ENCODE measurements at places on chromosomes 12 and 14.

DNA sequence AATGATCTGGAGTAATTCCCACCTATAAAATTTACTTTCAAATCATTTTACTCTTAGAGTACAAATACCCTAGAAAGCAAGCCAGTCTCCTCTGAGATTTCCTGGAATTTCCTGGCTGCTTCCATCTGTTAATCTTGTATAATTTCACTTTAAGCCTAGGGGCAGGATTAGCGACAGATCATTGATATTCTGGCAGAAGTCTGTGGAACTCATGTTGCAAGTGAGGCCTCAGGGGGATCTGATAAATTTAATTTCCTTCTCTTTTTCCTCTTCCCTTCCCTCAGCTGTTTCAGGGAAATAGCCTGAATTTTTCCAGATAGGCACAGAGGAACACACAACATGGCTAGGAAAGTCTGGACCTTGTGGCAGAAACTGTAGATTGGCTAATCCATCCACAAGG is 5.9 kb upstream of the KRT6A start:
- DNase-seq: no peak

- no peak for DNase-seq
Measured at GRCh38 chr12:98591209-98591608, 2.3 kb upstream of the SLC25A3 start.

- no peak for DNase-seq
Measured at GRCh38 chr12:46442239-46442638, 69.7 kb upstream of the SLC38A2 start.

- no peak for DNase-seq
Measured at GRCh38 chr12:71517145-71517846, 77.7 kb downstream of the LGR5 start.

- no peak for DNase-seq
Measured at GRCh38 chr12:66692170-66692569, 13.3 kb upstream of the GRIP1 start.

DNA sequence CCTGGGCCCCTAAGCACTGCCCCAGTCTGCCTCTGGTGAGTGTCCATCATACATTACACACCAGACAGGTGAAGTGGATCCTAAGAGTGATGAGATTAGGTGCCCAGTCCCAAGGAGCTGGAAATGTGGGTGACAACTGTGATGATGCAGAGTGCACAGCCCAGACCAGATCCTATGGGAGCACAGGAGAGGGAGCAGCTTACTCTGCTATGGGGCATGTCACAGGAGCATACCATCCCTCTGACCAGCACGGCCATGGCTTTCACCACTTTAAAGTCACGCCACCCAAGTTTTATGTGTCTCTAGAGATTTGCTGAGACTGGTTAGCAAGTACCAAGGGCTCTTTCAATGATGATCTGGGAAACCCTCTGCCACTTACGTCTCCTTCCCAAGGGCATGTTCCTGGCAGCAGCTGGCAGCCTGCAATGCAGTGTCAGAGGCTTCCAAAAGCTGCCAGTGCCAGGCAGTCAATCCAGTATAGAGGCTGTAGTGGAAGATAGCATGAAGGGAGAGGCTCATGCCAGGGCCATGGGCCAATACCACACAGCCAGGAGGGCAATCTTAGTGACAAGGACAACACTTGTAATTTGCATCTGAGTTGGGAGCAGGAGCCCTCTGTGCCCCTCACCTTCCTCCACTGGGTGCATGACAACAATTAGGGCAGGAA is 40.2 kb downstream of the STAB2 start:
- no peak for DNase-seq

GRCh38 chr12:63318933-63319332 is 167.9 kb upstream of the AVPR1A start:
- DNase-seq: no peak

GRCh38 chr14:67609642-67610310 is 9.7 kb upstream of the PIGH start:
- no peak for DNase-seq

GRCh38 chr14:30419037-30419436 is 139.9 kb upstream of the G2E3 start:
- DNase-seq: no peak

DNA sequence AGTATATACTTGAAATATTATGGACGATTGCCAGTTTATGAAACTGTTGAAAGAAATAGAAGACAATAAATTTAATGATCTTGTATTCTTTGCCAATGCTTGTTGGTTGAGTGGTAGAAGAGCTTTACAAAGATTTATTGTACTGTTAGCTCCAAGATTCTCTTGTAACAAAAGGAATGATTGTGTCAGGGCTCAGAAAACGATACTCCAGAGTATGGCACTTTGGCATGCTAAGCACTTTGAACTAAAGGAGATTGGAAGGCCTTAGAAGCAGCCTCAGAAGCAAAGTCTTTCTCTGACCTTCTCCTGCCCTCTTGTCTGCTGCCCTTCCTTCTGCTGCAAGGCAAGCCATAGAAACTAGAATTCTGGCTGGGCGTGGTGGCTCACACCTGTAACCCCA is 4.2 kb upstream of the NGDN start:
- no peak for DNase-seq

DNA sequence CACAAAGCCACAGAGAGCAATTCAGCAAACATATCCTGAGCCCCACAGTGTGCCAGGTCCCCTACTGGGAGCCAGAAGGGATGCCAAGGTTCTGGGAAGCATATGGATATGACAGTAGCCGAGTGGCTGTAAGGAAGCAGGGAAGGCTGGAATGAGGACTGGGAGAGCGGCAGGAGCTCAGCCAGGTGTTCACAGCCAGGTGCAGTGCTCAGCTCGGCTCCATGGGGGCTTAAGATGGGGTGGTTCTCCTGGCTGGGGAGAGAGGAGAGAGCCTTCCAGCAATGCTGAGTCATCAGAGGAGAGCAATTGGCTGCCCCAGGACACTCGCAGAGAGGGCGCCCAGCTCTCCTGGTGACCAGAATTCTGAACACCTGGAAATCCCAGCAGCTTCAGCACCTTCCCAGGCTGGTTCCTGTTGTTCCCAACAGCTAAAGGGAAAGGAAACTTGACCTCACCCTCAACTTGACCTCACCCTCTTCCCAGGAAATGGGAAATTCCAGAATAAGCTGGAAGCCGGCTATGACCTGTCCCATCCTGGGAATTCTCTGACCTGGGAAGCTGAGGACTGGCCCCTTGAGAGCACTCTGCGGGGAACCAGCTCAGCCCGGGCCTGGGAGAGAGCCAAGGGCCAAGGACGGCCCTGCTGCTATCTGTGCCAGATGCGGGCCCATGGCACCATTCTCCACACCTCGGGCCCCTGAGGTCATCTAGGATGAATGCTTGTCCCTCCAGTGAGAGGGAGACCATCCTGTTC is 34.6 kb downstream of the SLC6A12 start:
- no peak for DNase-seq

- DNase-seq: no peak
Measured at GRCh38 chr12:127078577-127079350, 1188.2 kb upstream of the TMEM132C start.

DNA sequence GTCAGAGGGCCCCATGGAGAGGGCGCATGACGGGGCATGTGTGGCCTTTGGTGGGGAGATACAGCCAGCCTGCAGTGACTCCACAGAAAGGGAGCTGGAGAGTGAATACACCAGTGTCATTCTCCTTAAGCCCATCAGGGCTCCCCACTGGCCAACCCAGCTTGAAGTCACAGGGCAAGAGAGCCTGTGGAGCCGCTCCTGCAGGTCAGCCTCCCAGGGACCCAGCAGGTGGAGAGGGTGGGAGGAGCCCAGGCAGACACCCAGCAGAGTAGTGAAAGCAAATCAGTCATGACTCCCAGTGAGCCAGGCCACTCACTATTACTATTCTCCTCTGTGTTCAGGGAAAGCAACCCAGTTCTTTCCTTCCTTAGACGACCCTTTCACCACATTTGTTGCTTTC is 110.0 kb upstream of the CPM start:
- no peak for DNase-seq

- no peak for DNase-seq
Measured at GRCh38 chr12:47744005-47744651, 14.6 kb downstream of the RAPGEF3 start.

- DNase-seq: no peak
Measured at GRCh38 chr12:61667676-61668075, 592.5 kb upstream of the USP15 start.

GRCh38 chr12:47277972-47278448 is 198.3 kb upstream of the AMIGO2 start:
- DNase-seq: no peak

DNA sequence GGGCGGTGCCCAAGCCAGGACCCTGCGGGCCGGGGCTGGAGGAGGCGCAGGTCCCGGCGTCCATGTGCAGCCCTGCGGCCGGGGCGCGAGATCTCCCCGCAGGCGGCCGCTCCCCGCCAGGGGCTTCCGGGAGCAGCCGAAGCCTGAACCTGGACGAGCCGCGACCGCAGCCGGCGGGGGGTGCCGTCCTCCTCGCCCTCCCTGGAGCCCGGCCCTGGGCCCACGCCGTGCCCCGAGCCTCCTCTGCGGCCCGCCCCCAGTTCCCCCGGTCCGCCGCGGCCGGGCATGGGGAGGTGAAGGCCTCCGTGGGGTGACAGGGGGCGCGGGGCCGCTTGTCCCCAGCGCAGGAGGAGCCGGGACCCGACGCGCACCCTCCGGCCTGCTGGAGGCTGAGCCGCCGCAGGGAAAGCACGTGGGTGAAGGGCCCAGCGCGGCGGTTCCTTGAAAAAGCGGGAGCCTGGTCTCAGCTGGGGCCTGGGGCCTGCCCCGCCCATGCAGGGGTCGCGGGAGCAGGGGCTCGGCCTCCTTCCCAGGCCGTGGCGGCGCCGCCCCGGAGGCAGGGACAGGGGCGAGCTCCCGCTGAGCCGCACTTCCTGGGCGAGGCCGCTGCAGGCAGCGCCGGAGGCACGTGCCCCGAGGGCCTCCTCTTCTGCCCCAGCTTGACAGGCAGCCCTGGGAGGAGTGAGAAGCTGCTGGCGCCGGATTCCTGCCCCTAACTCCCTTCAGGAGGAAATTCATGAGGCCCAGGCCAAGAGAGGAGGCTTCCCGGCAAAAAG is 55.6 kb upstream of the PPP2R5C start:
- DNase-seq: peak; percentile 82

DNA sequence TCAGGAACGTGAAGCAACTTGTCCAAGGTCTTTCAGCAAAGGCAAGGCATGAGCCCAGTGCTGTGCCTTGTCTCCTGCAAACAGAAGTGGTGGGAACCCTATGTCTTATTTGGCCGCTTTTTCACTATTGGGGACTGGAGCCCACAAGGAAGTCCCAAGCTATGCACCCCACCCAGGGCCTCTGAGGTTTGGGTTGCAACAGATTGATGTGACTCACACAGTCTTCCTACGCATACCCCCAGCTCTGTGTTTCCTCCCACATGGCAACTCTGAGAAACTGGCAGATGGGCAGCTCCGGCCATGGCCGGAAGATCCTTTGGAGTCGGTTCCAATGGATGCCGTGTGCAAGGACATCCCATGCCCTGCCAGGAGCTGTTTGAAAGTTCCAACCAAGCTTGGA is 28.3 kb upstream of the CMKLR1 start:
- DNase-seq: no peak

DNA sequence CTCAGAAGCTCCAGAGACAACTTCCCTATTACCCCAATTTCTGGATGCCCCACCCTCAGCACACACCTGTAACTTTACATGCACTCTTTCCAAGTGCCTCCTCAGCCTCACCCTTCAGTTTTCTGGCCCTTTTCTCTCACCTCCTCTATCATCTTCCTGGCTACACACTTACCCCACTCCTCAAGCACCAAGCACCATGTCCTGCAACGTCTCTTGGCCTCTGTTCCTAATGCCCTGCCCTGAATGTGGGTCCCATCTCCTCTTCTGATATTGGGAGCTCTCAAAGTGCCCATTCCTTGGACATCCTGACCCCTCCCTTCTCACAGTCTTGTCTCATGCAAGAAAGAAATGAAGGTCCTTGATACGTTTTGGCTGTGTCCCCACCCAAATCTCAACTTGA is 1.2 kb downstream of the KRT72 start:
- DNase-seq: no peak

DNA sequence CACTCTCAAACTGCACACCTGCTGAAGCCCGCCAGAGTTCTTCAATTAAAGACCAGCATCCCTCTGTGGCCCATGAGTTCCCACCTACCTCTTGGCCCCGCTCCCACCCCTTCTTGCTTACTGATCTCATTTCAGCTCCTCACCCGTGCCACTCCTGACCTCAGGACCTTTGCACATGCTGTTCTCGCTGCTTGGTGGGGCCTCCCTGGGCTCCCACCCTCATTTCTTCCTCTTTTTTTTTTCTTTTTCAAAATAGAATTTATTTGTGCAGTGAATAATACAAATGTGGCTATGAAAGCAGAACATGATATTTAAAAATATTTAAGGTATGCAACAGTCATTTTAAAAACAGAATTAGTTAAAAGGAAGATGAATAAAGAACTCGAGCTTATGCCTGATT is 8.5 kb upstream of the SERPINA9 start:
- DNase-seq: no peak

DNA sequence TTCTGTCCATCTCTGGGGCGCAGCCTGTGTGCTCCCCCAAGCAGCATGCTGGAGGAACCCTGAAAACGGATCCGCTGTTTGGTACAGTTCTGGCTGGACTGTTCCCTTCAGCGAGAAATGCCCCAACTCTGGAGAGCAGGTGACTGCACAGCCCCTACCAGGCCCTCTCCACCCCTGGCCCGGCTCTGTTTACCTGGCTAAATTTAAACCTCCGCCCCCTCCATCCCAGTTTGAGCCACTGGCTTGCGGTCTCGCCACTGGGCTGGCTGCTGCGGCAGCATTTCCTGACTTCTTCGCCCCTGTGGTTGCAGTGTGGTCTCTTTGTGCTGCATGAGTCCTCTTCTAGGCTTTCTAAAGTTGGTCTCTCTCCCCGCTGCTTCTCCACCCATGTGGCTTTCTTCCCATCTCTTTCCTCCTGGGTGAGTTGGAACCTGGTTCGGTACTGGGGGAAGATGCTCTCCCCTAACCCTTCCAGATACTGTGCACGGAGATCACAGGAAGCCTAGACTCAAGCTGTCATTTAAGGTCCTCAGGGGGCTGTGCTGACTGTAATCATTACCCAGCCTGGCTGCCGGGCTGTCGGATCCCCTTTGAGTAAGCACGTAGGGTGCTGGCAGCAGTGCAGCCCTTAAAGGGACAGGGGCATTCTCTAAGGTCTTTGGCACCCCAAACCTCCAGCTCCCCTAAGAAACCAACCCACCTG is 60.6 kb downstream of the FBXL14 start:
- DNase-seq: no peak

- no peak for DNase-seq
Measured at GRCh38 chr14:48665077-48665784, 920.9 kb downstream of the RPS29 start.

DNA sequence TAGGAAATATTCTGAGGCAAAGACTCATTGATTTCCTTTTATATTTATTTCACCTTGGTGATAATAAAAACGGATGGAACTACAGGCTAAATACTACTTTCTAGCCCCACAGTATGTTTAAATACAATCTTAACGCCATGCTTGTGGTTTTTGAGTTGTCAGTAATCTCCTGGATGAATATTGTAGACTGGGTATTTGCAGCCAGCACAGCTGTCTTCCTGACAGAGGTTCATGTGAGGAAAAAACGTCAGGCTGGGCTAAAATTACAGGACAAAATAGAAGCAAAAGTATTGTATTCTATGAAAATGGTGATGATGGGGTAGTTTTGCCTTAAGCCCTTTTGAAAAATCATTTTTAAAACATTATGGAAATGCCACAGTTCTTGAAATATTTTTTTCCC is 140.9 kb downstream of the CCDC91 start:
- no peak for DNase-seq
